ENCODE measurements at places on chromosomes 1 and 21.

- DNase-seq: no peak
These were observed 4.4 kb downstream of the AK2 start for GRCh38 chr1:33032126-33032869.

DNA sequence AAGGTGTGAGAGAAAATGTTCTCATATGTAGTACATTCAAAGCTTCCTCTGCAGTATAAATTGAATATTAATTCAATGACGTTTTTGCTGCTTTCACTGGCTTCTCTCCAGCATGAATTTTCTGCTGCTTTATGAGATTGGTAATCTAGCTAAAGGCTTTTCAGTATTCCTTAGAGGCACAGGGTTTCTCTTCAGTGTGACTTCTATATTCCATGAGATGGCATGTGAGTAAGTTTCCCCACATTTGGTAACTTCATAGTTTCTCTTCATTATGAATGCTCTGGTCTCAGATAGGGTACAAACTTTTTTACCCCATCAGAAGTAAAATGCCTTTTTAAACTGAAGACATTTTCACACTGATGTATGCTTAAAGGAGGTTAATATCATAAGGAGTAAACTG lies 10.4 kb upstream of the KLF18 start:
- DNase-seq: no peak

GRCh38 chr1:225774281-225775147 lies 3.1 kb upstream of the SRP9 start:
- no peak for DNase-seq

DNA sequence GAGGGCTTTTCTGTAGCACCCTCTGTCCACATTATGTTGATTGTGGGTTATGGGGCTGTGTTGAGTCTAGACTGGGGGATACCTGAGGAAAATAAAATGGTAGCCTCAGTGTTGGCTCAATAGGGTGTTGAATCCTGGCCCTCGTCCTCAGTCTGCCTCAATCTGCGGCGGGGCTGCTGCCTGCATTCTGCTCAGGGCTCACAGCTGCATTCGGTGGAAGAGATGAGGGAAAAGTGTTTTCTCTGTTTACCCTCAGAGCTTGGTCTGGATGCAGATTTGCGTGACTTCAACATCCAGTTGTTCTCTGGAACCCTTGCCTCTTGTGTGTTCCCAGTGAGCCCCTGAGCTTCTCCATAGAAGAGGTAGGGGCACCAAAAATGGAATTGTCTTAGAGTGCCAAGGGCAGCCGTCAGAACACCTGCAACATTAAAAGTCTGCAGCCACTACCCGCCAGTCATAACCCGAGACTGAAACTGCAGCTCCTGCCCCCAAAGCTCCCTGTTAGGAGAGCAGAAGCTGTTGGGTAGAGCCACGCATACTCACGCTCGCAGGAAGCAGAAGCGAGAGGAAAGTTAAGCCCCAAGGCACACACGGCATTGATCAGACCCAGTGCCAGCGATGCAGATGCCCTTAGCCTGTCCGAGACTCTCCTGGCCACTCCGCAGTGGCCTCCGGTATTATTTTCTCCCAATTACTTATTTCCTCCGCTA lies 215.3 kb upstream of the C1orf174 start:
- no peak for DNase-seq

GRCh38 chr1:176416777-176417176 lies 46.2 kb upstream of the PAPPA2 start:
- no peak for DNase-seq

DNA sequence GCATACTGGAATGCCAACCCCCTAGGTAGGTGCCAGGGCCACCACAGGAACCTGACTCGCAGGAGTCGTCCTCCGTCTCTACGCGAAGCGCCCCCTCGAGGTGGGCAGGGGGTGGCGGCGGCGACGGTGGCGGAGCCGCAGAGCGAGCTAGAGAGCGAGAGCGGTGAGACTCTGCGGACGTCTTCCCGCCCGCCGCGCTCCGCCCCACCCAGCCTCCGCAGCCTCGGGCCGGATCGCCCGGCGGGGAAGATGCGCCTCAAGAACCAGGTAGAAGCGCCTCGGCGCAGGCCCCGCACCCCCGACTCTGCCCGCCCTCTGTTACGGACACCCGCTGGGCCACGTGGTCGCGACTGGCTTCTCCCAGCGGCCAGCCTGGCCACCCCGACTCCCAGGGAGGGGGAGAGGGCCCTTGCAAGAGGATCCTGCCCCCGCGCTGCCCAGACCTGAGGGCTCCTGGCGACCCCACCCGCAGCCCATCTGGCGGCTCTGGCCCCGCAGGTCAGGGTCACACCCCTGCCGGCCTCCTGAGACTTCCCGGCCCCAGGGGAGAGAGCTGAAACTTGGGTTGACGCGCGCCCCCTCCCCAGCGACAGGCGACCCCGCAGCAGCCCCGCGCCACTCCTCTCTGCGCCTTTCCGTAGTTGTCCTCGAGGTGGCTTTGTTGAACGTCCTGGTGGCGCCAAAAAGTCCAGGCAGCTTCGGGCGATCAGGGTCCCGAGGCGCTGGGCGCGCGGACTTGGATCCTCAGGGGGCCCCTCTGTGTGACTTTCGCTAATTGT lies 24.4 kb upstream of the AGBL4 start:
- DNase-seq: no peak

DNA sequence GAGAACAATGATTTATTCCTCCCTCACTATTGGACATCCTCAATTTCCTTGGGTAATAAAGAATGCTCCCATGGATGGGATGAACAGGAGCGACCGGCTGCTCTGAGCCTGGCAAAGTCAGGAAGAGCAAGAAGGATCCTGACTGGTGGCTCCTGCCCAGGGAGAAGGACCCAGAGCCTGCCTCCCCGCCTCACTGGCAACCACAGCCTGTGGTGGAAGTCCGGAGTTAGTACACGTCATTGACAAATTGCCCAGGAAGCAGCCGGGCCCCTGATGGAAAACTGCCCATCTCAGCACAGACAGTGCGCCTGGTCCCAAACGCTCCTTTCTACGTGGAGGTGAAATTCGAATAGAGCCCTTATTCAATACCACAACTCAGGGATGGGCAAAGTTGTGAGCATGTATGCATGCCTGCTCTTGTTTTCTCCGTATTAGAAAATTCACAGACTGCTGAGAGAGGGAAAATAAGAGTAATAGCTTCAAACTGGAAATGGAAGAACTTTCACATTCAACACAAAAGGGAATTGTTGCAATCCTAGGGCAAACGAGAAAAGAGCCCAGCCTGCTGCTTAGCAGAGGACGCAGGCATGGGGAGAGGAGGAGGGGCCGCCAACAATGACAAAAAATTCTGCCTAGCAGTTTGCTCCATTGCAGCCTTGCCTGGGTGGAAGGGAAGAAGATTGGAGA lies 397.1 kb upstream of the VAMP3 start:
- DNase-seq: no peak
